ENCODE measurements at places on chromosomes 5 and 9. TPM values are rescaled to one million over a fixed set of nuclear protein-coding genes. Genes with fewer than 3 reads are reported as not detected.

DNA sequence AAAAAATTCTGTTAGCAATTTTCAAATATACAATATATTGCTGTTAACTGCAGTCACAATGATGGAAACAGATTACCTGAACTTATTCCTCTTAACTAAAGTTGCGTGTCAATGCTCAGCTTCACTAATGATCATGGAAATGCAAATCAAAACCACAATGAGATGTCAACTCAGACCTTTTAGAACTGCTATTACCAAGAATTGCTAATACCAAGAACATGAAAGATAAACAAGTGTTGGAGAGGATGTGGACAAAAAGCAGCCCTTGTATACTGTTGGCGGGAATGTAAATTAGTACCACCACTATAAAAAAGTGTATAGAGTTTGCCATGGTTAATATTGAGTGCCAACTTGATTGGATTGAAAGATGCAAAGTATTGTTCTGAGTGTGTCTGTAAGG lies 1409.7 kb upstream of the CDH18 start:
- DNase-seq = no peak

WDR5 gene
- total RNA-seq = 31.0 TPM

SMIM33 gene
- total RNA-seq = not detected

DNA sequence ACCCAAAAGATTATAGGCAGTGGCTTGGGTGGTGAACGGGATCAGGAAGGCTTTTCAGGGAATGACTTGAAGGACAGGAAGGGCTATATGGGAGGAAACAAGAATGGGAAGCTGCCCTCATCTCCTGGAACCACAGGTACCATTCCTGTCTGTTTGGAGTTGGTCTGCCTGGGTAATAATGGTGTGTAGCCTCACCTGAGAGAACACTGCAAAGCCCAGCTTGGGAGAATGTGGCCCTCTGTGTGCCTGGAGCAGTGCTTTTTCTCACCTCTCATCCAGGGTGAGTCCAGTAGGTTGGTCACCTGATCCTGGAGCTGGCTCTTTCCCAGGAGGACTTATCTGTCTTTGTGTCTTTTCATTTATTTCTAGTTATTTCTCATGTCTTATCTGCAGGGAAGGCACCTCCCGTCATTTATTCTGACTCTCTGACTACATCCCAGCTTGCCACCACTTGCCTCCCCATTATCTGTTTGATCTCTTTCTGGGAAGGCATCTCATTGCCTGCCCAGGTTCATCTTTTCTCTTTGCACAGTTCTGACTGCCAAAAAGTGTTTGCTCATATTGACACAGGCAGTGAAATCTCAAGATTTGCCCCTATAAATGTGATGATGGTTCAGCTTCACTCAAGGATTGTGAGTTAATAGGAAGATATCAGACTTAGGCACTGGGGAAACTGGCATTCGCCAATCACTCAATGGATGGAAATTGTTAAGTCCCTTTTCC lies 22.5 kb upstream of the OR2S2 start:
- DNase-seq = no peak

DNA sequence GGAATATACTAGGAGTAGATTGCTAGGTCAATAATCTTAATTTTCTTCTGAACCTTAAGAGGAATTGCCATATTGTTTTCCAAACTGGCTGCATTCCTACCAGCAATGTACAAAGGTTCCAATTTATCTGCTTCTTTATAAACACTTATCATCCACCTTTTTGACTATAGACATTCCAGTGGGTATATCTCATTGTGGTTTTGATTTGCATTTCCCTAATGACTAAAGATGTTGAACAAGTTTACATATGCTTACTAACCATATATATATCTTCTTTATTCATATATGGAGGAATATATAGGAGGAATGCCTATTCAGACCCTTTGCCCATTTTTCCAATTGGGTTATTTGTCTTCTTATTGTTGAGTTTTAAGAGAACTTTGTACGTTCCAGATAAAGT lies 7.6 kb downstream of the DNAJC18 start:
- no peak for DNase-seq

GRCh38 chr5:176624938-176625337 lies 5.4 kb downstream of the SNCB start:
- DNase-seq = no peak

GRCh38 chr5:89072842-89073672 lies 190.1 kb upstream of the MEF2C start:
- no peak for DNase-seq

DNA sequence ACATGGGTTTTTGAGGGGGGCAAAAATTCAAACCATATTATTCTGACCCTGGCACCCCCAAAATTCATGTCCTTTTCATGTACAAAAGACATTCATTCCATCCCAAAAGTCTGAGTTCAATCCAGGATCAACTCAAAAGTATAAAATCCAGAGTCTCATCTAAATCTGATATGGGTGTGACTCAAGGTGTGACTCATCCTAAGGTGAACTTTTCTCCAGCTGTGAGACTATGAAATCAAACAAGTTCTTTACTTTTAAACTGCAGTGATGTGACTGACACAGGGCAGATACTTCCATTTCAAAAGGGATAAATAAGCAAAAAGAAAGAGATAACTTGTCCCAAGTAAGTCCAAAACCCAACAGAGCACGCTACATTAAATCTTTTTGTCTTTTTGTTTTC lies 20.6 kb upstream of the CYLC2 start:
- no peak for DNase-seq

GRCh38 chr5:18736051-18736398 lies 1101.8 kb downstream of the TAF11L14 start:
- DNase-seq = no peak

DNA sequence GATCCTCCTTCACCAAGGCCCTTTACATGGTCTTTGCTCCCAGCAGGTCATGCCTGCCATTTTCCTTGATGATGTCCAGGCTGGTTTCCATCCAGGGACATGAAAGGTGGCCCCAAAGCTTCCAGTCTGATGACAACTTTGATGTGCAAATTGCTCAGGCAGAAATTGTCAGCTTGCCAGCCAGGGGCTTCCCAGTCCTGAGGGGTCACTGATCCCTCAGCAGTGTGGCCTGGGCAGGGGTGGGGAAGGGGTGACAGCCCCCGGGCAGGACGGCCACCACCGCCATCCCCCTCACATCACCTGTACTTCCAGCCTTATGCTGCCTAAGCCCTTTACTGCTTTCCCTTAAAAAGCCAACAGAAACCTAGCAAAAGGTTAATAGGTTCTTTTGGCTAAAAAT lies 96.3 kb downstream of the ANKRD33B start:
- no peak for DNase-seq

- no peak for DNase-seq
Measured at GRCh38 chr5:56479696-56480077, 246.6 kb upstream of the ANKRD55 start.

DELE1 gene
- total RNA-seq = 69.8 TPM

CDHR2 gene
- total RNA-seq = not detected

DNA sequence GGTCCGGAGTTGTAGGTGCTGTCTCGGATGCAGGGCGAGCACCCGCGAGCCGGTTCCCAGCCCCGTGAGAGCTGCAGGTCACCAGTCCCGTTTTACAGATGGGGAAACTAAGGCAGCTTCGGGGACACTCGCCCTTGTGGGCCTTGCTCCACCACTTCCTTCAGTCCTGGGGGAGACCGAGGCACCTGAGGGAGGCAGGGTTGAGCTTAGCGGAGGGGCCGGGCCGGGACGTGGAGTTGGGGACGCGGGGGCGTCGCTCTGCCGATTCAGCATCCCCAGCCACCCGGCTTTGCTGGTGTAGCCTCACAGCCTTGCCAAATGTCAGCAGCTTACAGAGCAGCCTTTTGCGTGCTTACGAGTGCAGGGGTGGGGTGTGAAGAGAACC lies 530 bp downstream of the BBLN start:
- no peak for DNase-seq

GRCh38 chr5:134236820-134237219 lies 10.9 kb upstream of the PPP2CA start:
- no peak for DNase-seq

DNA sequence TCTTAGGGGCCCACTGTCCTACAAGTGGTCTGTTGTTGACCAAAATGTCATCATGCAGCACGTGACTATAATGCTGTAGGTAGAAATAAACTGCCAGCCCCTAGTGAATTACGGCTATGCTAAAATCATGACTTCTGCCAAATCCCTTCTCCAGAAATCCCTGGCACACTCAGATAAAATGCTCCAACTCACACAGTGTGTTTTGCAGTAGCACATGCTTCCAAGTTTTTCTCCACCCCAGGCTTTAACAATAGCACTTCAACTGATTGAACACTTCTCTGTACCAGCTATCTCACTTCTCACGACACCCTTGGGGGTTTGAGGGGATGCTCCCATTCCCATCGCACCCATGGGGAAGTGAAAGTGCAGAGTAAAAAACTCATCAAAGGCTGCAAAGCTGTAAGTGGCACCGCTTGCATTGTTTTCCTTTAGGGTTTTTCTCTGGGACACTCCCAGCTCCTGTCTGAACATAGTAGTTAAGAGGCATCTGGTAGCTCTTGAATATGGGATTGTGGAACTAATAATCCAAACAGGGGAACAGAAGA lies 151.0 kb upstream of the SLC24A2 start:
- no peak for DNase-seq

DNA sequence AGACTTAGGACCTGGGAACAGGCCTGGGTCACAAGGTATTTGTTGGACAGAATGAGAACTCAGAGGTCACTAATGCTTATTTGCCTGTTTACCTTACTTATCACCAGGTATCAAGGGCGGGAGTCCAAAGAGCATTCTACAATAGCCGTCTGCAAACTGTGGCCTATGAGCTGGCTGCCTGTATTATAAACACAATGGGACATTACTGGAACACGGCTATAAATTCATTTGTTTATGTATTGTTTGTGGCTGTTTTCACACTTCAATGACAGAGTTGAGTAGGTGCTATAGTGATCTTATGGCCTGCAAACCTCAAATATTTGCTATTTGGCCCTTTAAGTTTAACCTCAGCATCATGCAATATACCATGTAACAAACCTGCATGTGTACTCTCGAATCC lies 76.6 kb upstream of the ASTN2 start:
- no peak for DNase-seq

Measured in ovary (tissue), 10 donors.